ENCODE measurements at places on chromosomes 7 and 10. TPM values are rescaled to one million over a fixed set of nuclear protein-coding genes. Genes with fewer than 3 reads are reported as not detected.
A peak's percentile ranks its signal among the peaks of the same experiment; 100 is the strongest.

GRCh38 chr7:87926581-87927461 lies 7.2 kb upstream of the ADAM22 start:
- no peaks in the 10 kb centered on the region for H3K4me1 ChIP-seq
- peaks cover 5% of the 10 kb centered on the region for H3K27me3 ChIP-seq
- H3K4me3 ChIP-seq: no peak overlapping the region
- H3K27ac ChIP-seq: no peak overlapping the region
- no peak for DNase-seq

The CPN1 gene
- total RNA-seq: 4.5 TPM

- H3K4me3 ChIP-seq: no peak overlapping the region
- no peaks in the 10 kb centered on the region for H3K36me3 ChIP-seq
- DNase-seq: no peak
- peaks cover 92% of the 10 kb centered on the region for H3K27me3 ChIP-seq
- no peak overlapping the region for H3K27ac ChIP-seq
Measured at GRCh38 chr7:20793248-20793647, 6.6 kb upstream of the SP8 start.

GRCh38 chr10:3292636-3293035 lies 120.1 kb upstream of the PITRM1 start:
- peaks cover 48% of the 10 kb centered on the region for H3K27me3 ChIP-seq
- no peak for DNase-seq
- peak overlapping the region; percentile 50 for H3K27ac ChIP-seq

- peaks cover 3% of the 10 kb centered on the region for H3K4me1 ChIP-seq
- no peak overlapping the region for H3K4me3 ChIP-seq
- no peaks in the 10 kb centered on the region for H3K36me3 ChIP-seq
- no peak overlapping the region for H3K27ac ChIP-seq
- DNase-seq: no peak
Measured at GRCh38 chr10:93218386-93218785, 144.7 kb downstream of the CYP26A1 start.

The ESYT2 gene
- 30.0 TPM for total RNA-seq

The TEX36 gene
- total RNA-seq: not detected

DNA sequence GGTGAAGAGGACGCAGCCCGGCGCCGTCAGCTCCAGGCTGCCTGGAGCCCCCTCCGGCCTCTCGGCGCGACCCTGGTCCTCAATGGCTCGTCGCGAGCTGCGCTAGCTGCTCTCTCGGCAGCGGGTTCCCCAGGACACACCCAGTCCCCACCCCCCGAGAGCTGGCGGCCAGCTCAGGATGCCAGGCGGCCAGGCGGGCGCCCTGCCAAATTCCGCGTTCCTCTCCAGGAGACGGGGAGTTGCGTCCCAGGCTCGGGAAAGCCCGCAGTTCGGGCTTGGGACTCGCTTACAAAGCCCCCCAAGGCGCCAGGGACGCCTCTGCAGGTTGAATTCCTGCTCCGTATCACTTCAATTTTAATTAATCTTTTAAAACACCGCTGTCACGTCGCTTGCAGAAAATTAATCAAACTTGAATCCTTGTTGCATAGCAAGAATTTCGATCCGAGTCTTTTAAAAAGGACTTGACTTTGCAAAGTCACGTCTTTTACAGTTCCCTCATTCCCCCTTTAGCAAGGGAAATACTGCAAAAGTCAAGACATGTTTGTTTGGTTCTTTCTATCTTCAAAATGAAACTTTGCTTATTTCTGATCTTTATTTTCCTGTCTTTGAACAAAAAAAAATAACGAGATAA lies 28.2 kb downstream of the SKIDA1 start:
- H3K4me1 ChIP-seq: peaks cover 34% of the 10 kb centered on the region
- no peaks in the 10 kb centered on the region for H3K36me3 ChIP-seq
- H3K27ac ChIP-seq: peak overlapping the region; percentile 94
- H3K4me3 ChIP-seq: peak overlapping the region; percentile 80
- peaks cover 9% of the 10 kb centered on the region for H3K27me3 ChIP-seq

DNA sequence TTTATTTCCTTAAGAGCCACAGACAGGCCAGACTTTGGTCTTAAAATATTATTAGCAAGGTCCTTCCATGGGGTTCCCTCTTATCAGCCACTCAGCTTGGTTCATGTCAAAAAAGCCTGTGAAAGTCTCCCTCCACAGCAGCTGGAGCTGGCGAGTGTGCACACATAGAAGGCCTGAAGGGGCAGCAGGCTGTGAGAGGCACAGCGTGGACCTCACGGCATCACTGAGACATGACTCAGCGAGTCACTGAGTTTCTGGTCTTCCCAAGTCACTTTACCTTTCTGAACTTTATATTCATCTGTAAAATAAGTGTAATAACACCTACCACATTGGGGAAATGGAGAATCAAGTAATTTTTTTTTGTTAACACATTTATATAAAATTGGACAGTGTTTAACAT lies 8.7 kb downstream of the TAF3 start:
- peak overlapping the region; percentile 88 for H3K27ac ChIP-seq
- peaks cover 3% of the 10 kb centered on the region for H3K4me1 ChIP-seq
- H3K4me3 ChIP-seq: no peak overlapping the region
- no peak for DNase-seq
- no peaks in the 10 kb centered on the region for H3K27me3 ChIP-seq

- no peak overlapping the region for H3K4me3 ChIP-seq
- H3K27me3 ChIP-seq: peaks cover 88% of the 10 kb centered on the region
- no peak overlapping the region for H3K27ac ChIP-seq
Measured at GRCh38 chr7:137695942-137696341, 150.8 kb downstream of the DGKI start.

GRCh38 chr10:102283488-102283887 lies 38.2 kb downstream of the GBF1 start:
- H3K36me3 ChIP-seq: no peaks in the 10 kb centered on the region
- no peak overlapping the region for H3K4me3 ChIP-seq
- no peak for DNase-seq
- H3K4me1 ChIP-seq: peaks cover 22% of the 10 kb centered on the region
- H3K27me3 ChIP-seq: no peaks in the 10 kb centered on the region

DNA sequence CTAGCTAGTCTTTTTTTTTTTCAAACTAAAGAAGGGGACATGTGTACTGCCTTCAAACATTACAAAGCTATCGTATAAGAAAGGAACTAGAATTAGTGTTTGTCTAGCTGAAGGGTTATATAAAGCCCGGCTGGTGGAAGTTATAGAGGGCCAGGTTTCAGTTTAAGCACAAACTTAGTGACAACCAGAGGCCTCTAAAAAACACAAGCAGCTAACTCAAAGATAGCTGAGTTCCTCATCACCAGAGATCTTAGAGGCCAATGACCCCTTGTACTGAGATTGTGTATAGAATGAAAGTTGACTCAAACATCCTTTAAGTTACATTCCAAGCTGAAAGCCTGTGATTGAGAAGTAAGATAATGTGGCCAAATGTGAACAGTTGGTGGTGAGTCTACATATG lies 28.1 kb upstream of the SGMS1 start:
- peaks cover 5% of the 10 kb centered on the region for H3K4me1 ChIP-seq
- H3K4me3 ChIP-seq: no peak overlapping the region
- H3K36me3 ChIP-seq: no peaks in the 10 kb centered on the region
- DNase-seq: no peak
- H3K27ac ChIP-seq: peak overlapping the region; percentile 37

DNA sequence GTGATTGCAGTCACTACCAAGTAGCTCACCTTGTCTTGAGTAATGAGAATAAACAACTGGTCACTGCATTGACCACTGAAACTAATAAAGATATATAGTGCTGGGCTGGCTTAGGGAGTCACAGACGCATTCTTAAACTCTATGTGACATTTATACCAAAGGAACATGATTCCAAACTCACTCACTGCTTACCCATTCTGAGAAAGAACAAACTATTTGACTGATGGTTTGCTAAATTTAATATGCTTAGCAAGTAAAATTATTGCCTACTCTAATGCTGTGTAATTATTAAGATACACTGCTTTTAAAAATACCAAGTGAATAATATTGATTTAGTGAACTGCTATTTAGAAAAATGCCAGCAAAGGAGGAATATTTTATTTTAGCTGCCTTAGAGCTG lies 191.1 kb downstream of the LRMDA start:
- H3K36me3 ChIP-seq: no peaks in the 10 kb centered on the region
- DNase-seq: no peak
- H3K27ac ChIP-seq: no peak overlapping the region
- H3K27me3 ChIP-seq: peaks cover 2% of the 10 kb centered on the region

DNA sequence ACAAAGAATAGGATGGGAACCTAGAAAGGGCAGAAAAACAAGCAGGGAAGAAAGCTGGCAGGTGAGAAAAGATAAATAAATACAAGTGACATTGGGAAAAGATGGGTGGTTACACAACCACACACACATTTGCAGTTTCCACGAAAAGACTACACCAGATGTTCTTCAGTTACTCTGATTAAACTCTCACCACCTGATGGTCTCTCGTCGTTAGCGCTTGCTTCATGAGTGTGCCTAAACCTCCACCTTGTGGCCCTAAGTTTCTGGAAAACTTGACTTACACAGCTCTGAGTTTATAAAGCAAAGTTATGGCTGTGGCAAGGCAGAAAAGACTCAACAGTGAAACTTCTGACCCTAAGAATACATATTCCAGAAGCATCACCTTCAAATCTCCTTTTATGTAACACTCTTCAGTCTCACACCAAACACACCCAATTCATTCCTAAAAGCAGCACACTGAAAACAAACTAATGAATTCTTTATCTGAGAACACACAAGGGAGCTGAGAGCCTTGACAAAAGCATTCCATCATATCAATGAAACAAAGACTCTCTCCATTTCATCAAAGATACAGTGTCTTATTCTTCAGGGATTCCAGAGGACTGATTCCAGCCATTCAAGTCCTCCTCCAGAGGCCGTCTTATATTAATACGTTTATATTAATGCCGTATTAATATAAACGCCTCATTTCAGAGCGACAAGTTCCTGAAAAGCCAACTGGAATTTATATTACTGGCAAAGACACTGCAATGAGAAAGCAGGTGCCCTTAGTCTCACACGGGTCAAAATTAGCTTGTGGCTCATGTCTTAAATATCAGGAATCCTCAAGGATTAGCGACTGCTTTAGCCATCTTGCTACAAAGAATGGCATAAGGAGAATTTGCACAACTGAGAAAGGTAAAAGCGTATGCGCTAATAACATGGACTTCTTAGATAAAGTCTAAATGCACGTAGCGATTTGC lies 77.6 kb downstream of the RNF216 start:
- H3K36me3 ChIP-seq: peaks cover 11% of the 10 kb centered on the region
- peak overlapping the region; percentile 51 for H3K27ac ChIP-seq
- H3K4me3 ChIP-seq: no peak overlapping the region
- no peaks in the 10 kb centered on the region for H3K27me3 ChIP-seq

DNA sequence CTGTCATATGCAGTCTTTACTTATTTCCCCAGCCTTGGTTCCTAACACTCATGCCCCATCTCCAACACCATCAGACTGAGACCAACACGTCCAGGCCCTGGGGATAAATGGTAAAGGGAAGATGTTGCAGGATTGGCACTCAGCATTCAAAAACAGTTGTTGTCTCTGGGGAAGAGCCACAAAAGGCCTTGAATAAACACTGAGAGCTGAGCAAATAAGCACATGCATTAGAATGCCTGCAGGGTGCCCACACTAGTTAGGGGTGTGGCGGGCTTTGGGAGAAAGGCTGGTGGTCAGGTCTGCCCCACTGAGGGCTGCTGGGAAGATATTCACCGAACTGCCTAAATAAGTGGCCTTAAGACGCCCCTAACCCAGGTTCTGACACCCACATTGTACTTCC lies 391.0 kb downstream of the GFRA1 start:
- no peaks in the 10 kb centered on the region for H3K36me3 ChIP-seq
- no peak overlapping the region for H3K27ac ChIP-seq
- DNase-seq: no peak
- H3K4me1 ChIP-seq: peaks cover 7% of the 10 kb centered on the region
- H3K4me3 ChIP-seq: no peak overlapping the region

The WAPL gene
- total RNA-seq: 49.6 TPM

DNA sequence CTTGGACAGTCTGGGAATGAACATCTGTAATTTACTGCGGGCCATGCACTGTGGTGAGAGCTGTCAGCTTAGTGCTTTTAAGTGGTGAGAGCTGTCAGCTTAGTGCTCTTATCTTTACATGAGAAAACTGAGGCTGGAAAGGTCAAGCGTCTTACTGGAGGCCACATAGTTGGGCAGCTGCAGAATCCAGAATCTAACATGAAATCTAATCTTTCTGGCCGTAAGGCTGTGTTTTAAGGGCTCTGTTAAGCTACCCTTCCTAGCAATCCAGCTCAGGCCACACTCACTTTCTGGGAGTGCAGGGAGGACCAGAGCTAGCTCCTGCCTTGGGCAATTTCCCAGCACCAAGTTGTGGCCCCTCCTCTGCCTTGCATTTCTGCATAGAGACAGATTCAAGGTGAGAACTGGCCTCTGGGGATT lies 70.2 kb downstream of the SORCS3 start:
- H3K27me3 ChIP-seq: no peaks in the 10 kb centered on the region
- peaks cover 3% of the 10 kb centered on the region for H3K4me1 ChIP-seq
- H3K27ac ChIP-seq: no peak overlapping the region
- H3K4me3 ChIP-seq: no peak overlapping the region
- no peaks in the 10 kb centered on the region for H3K36me3 ChIP-seq

- no peak for DNase-seq
- H3K27ac ChIP-seq: no peak overlapping the region
- no peak overlapping the region for H3K4me3 ChIP-seq
- peaks cover 30% of the 10 kb centered on the region for H3K4me1 ChIP-seq
- peaks cover 2% of the 10 kb centered on the region for H3K36me3 ChIP-seq
Measured at GRCh38 chr7:90951986-90952954, 312.0 kb upstream of the FZD1 start.

DNA sequence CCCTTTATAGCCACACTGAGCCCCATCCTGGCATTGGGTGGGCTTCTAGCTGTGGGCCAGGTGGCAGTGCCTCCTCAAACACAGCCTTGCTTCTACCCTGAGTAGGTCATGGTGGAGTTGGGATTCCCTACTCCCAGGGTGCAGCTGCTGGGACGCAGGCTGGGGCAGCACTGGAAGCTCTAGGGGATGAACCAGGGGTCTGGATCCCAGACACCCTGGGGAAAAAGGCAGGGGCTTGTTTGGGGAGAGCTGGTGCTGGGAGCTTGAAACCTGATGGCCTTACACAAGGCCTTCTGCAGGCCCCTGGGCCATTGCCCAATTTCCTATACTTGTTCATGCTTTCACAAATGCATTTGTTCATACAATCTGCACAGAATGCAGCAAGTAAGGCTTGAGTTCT lies 103.7 kb upstream of the CTBP2 start:
- DNase-seq: no peak
- no peak overlapping the region for H3K27ac ChIP-seq
- H3K27me3 ChIP-seq: peaks cover 43% of the 10 kb centered on the region
- H3K4me3 ChIP-seq: no peak overlapping the region

GRCh38 chr10:133372507-133372906 lies 647 bp downstream of the ECHS1 start:
- H3K36me3 ChIP-seq: peaks cover 3% of the 10 kb centered on the region
- H3K4me3 ChIP-seq: peak overlapping the region; percentile 75
- H3K4me1 ChIP-seq: peaks cover 6% of the 10 kb centered on the region
- no peak for DNase-seq

DNA sequence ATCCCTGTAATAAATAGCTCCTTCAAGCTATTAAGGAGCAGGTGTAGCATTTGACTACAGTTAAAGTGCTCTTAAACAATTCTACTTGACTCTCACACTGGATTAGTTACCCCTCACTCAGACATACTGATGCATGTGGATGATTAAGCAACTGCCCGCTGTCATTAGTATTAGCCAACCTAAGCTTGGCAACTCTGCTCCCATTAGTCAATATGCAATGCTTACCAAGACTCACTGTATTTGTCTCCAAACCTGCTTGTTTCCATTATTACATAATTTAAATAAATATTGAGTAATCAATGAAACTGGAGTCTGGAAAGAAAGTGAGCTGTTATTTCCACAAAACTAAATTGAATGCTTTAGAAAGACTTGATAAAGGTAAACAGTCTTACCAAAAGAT lies 144.0 kb upstream of the ASAH2 start:
- H3K4me3 ChIP-seq: no peak overlapping the region
- no peak overlapping the region for H3K27ac ChIP-seq
- peaks cover 1% of the 10 kb centered on the region for H3K36me3 ChIP-seq
- H3K27me3 ChIP-seq: no peaks in the 10 kb centered on the region
- peaks cover 1% of the 10 kb centered on the region for H3K4me1 ChIP-seq
